OCI-M1 (cell line): ENCODE measurements at places on chromosomes 16 and 17.

DNA sequence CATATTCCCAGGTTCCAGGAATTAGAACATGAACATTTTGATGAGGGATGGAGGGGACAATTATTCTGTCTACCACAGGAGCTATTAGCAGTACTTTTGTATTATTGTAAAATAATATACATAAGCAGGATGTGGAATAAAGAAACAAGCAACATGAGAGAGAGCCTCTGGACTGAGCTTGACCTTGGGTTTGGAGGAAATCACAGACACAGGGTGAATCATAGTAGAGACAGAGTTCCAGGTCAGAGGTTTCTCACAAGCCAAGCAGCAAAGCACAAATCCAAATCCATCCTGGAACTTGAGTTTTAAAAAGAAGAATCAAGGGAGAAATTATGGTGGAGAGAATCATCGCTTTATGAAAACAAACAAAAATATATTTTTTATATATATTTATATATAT lies 5.1 kb downstream of the KRT31 start:
- DNase-seq = no peak

GRCh38 chr16:58419241-58419990 lies 27.1 kb downstream of the GINS3 start:
- no peak for DNase-seq

DNA sequence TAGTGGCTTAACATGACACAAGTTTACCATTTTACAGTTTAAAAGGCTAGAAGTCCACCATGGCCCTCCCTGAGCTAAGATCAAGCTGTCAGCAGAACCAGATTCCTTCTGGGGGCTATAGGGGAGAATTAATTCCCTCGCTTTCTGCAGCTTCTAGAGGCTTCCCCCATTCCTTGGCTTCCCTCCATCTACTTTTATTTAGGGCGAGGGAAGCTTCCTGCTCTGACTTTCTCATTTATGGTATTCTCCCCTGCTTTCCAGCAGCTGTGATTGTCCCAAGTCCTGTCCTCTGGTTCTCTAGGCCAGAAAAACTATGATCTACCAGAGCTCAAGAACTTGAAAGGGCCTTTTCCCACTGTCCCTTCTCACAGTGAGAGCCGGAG lies 4.3 kb downstream of the CETP start:
- DNase-seq = no peak

- DNase-seq = no peak
These were observed 44.7 kb downstream of the IRF8 start for GRCh38 chr16:85943711-85944110.

DNA sequence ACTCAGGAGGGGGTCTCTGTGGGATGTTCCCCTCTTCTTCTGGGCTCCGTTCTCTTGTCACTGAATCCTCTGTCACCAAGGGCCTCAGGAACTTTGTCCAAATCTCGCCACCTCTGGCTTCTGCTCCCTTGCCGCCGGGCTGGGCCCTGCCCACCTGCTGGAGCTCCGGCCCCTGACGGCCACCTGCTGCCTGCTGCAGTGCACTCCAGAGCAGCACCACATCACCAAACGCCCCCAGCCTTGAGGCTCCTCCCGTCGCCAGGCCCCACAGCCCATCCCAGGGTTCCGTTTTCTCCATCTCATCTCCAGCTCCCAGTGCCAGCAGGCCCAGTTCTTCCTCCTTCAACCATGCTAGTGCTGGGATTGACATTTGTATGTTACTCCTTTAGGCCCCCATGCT lies 43.6 kb downstream of the FOXL1 start:
- no peak for DNase-seq
